ENCODE measurements at places on chromosomes 3 and 15.

DNA sequence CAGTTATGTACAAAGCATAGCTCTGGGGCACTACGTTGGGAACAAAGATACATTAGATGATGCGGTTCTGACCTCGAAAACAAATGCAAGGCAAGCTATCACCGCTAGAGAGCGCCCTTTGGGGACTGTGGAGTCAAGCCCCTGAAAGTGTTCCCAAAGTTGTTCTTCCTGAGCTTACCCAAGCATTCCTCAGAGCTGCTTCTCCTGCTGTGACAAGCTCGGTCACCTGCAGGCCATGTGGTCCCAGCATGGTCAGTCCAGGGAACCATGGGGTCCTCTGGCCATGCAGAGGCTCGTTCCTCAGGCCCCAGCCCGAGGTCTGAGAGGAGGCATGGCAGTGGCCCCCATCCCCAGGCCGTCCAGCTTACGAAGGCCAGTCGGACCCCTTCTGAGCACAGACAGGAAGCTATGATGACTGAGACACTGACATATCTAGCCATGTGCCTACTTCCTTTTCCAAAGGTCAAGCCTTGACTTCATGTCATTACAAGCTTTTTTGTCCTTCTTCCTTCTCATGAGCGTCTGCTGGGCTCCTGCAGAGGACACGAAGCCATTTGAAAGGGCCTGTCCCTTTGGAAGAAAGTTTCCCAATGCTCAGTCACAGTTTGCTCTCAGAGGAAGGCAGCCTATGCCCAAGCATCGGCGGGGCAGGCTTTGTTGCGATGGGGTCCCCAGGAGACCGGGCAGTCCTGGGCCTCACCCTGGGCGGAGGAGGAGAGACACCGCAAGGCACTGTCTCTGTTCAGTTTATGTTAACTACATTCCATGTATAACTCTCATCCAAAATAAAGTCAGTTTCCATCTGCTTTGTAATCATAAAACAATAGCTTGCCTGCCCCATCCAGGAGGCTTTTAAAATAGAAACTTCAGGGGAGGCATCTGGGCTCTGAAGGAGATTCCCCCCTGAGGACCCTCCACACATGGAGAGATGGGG, 79.3 kb downstream of the ATP10A start:
- DNase-seq, result no peak

DNA sequence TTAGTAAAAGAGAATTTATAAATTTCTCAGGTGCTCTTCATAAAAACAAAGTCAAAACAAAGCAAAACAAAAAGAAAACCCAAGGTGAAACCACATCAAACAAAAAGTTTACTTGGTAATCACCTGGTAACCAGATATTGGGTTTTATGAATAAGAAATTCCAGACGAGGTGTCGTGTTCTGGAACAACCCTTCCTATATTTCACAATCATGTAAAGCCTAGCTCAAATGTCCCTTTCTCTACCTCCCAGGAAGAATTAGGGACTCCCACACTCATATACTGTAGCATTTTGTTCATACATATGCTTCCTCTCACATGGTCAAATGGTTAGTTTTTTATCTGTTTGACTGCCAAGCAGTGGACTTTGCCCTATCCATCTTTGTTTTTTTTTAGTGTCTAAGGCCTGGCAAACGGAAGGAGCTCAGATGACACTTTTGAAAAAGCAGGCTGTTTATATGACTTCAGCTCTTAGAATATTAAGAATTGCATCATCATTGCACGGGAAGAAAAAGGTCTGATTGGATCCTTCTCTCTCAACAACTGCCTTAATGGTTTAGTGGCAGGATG, 326.7 kb upstream of the TBL1XR1 start:
- DNase-seq, result no peak

- DNase-seq, result no peak
Measured at GRCh38 chr3:46527239-46527638, 29.5 kb downstream of the RTP3 start.

DNA sequence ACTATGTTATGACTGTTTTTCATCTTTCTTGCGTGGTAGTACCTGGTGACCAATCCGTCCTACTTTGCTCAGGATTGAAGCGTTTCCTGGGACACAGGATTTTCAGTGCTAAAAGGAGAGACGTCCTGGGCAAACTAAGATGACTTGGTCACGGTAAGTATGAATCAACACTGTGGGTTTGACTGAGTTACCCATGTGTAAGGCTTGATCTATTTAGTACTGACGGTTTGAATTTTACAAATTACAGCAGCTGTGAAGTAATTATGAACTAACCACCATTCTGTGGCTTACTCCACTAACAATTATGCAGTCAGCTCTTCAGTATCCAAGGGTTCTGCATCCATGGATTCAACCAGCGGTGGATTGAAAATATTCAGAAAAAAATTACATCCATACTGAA, 172.9 kb upstream of the FEZF2 start:
- no peak for DNase-seq

GRCh38 chr3:127392156-127392490, 104.3 kb upstream of the PRR20G start:
- DNase-seq, result no peak

GRCh38 chr3:45628746-45629145, 34.2 kb downstream of the LIMD1 start:
- DNase-seq, result no peak

DNA sequence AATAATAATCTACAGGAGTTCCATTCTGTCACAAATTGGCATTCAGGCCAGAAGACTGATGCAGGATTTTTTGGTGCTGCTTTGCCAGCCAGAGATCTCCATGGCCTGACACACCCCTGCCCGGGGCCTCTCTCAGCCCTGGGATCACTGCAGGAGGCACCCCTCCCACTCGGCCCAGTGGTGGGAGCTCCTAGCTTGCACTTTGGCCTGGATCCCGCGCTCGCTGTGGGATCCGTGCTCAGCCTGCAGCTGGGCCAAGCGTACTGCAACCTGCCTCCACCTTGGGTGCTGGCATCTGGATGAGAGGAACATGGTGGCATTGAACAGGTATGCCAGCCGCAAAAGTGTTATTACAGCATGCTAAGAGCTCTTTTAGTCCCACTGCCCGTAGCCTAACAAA, 656.7 kb upstream of the CCDC54 start:
- DNase-seq, result no peak

Data from stimulated activated CD4-positive, alpha-beta T cell treated with anti-CD3 and anti-CD28 coated beads, TNF-alpha, amount 100 ng/mL, for 48 hours (primary cell).